ENCODE measurements at places on chromosomes 12 and 14.

GRCh38 chr14:99597911-99598600 is 6.0 kb downstream of the CCDC85C start:
- DNase-seq, result no peak

GRCh38 chr14:56896922-56897321 is 86.6 kb upstream of the OTX2 start:
- DNase-seq, result no peak

DNA sequence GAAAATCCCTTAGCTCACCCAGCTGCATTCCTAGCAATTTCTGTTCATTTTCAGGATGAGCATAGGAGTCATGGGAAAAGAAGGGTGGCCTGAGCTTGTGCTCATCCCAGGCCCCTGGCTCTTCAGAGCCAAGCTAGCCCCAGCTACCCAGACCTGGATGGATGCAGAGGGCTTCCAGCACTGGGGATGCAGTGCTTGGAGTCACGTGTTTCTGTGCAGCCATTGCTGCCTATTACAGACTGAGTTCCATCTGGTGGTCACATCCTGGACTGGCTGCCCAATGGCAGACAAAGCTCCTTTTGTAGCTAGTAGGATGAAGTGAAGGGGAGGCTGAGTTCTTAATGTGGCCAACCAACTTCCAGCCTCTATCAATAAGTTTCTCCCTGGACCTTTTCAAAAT is 54.2 kb upstream of the JDP2 start:
- no peak for DNase-seq

DNA sequence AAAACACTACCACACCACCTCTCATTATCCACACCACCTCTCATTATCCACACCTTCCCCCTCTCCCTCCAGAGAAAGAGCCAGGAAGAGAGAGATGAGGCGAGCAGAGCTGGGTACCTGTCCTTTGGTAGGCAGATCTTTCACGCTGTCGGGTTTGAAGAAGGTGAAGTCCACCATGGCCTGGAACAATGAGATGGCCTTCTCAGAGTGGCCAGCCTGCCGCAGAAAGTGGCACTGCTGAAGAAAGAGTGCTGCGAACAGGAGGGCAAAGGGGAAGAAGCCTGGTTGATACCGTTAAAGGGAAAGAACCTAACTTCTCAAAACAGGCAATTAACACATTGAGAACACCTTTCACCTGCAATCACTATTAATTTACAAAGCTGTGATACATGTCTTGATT is 30.6 kb downstream of the NRDE2 start:
- DNase-seq, result no peak

DNA sequence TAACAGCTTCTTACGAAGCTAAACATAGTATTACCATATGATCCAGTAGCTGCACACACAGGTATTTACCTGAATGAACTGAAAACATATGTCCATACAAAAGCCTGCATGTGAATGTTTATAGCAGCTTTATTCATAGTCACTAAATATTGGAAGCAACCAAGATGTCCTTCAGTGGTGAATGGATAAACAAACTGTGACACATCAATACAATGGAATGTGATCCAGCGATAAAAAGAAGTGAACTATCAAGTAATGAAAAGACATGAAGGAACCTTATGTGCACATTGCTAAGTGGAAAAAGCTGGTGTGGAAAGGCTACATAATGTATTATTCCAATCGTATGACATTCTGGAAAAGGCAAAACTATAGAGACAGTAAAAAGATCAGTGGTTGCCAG is 38.1 kb upstream of the JDP2 start:
- DNase-seq, result no peak

DNA sequence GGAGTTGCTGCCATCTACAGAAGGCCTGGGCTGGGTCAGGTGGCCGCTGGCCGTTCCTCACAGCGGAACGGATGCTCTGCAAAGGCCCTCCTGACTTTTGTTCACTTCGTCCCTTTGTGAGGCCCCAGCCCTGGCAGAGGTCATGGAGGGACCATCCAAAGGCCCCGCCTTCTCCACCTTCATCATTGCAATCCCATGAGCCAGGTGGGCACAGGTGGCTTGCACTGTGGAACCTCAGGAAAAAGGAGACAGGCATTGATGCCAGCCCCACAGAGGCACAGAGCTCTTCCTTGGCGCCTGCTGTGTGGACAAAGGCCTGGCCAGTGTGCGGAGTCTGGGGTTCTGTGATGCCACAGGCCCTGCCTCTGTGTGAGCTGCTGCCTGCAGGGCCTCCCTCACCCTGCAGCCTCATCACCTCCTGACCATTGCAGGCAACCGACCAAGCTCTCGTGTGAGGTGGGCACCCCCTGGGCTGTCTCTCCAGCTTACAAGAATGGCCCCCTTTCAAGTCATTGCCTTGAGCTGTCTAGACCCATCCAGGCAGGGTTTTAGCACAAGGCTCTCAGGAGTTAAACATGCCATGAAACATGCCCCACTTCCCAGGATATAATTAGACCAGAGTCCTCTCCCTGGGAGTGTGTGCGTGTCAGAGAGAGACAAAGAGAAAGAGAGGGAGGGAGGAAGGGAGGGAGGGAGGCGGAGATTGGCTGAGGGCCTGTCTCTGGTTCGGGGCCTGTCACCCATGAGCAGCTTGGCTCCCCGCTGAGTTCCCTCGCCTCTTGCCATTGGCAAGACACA is 19.3 kb downstream of the NFKBIA start:
- DNase-seq, result no peak

DNA sequence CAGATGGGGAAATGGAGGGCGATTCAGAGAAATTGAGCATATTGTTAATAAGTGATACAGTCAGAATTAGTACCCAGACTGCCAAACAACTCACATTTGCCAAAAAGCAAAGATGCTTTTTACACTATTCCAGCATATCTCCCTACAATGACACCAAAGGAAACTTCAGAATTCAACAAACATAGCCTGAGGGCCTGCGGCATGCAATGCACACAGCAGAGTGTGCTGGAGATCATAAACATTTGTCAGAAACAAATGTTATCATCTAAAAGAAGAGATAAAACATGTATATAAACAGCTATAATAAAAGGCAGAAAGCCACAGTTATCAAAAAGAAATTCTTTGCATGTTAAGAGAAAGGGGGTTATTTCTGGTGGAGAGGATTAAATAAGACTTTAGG is 20.1 kb upstream of the GARIN6 start:
- no peak for DNase-seq

GRCh38 chr12:14952299-14952921 is 9.0 kb downstream of the ARHGDIB start:
- no peak for DNase-seq
